ENCODE measurements at places on chromosomes 11 and 22. TPM values are rescaled to one million over a fixed set of nuclear protein-coding genes. Genes with fewer than 3 reads are reported as not detected.

CRYBB2 gene
- total RNA-seq: not detected

UBQLNL gene
- 0.53 TPM for total RNA-seq

- DNase-seq: no peak
- H3K27ac ChIP-seq: no peak overlapping the region
- H3K4me1 ChIP-seq: no peaks in the 10 kb centered on the region
- H3K36me3 ChIP-seq: no peaks in the 10 kb centered on the region
Measured at GRCh38 chr11:7905549-7905948, 25.5 kb downstream of the OR10A6 start.

- H3K4me3 ChIP-seq: no peak overlapping the region
- H3K27ac ChIP-seq: no peak overlapping the region
- no peaks in the 10 kb centered on the region for H3K4me1 ChIP-seq
- no peak for DNase-seq
Measured at GRCh38 chr22:17853073-17853472, 78.8 kb upstream of the BID start.

DNA sequence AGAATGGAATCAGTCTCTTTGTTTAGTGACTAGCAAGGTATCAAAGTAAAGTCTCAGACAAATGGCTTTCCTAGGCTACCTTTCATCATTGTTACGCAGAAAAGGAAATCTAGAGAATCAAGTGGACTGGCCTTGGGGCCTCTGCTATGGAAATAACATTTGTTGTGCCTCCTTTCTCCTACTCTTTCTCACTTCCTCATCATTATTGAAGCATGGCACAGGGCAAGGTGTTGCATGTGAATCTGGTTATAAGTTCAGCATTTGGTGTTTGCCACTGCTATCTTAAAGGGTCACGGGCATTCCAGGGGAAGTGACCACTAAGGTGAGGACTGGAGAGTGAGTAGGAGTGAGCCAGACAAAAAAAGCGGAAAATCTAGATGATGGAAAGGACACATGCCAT is 54.9 kb downstream of the GLYATL1 start:
- H3K27me3 ChIP-seq: no peaks in the 10 kb centered on the region
- DNase-seq: no peak
- no peaks in the 10 kb centered on the region for H3K4me1 ChIP-seq
- no peak overlapping the region for H3K27ac ChIP-seq

GRCh38 chr11:10395166-10395897 is 59.7 kb upstream of the AMPD3 start:
- H3K36me3 ChIP-seq: no peaks in the 10 kb centered on the region
- H3K4me3 ChIP-seq: no peak overlapping the region
- no peaks in the 10 kb centered on the region for H3K27me3 ChIP-seq
- H3K4me1 ChIP-seq: no peaks in the 10 kb centered on the region
- DNase-seq: no peak
